ENCODE measurements at places on chromosomes 16 and 17. TPM values are rescaled to one million over a fixed set of nuclear protein-coding genes. Genes with fewer than 3 reads are reported as not detected.
A peak's percentile ranks its signal among the peaks of the same experiment; 100 is the strongest.

TMIGD1 gene
- not detected for total RNA-seq

GRCh38 chr16:716200-716568 is 1.3 kb downstream of the METRN start:
- H3K4me1 ChIP-seq = peaks cover 28% of the 10 kb centered on the region
- no peaks in the 10 kb centered on the region for H3K27me3 ChIP-seq
- peak overlapping the region; percentile 17 for H3K27ac ChIP-seq
- no peak for DNase-seq

DNA sequence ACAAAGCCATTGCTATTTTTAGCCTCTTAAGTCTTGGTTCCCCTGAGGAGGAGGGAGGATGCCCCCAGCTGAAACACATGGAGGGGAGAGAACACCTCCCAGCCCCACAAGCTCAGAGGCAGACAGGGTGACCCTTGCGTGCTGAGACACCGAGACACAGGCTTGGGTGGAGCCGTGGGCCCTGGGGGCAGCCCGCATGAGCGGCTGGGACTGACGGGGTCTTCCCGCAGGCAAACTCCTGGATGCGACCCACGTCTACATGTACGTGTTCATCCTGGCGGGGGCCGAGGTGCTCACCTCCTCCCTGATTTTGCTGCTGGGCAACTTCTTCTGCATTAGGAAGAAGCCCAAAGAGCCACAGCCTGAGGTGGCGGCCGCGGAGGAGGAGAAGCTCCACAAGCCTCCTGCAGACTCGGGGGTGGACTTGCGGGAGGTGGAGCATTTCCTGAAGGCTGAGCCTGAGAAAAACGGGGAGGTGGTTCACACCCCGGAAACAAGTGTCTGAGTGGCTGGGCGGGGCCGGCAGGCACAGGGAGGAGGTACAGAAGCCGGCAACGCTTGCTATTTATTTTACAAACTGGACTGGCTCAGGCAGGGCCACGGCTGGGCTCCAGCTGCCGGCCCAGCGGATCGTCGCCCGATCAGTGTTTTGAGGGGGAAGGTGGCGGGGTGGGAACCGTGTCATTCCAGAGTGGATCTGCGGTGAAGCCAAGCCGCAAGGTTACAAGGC is 9.8 kb downstream of the SLC16A3 start:
- peaks cover 84% of the 10 kb centered on the region for H3K4me1 ChIP-seq
- H3K4me3 ChIP-seq = peak overlapping the region; percentile 44
- peak overlapping the region; percentile 89 for H3K27ac ChIP-seq
- H3K36me3 ChIP-seq = peaks cover 5% of the 10 kb centered on the region
- no peaks in the 10 kb centered on the region for H3K27me3 ChIP-seq
- no peak for DNase-seq

C16orf92 gene
- total RNA-seq = not detected

- no peak overlapping the region for H3K27ac ChIP-seq
- peaks cover 8% of the 10 kb centered on the region for H3K36me3 ChIP-seq
- H3K4me1 ChIP-seq = peaks cover 6% of the 10 kb centered on the region
- H3K27me3 ChIP-seq = no peaks in the 10 kb centered on the region
- no peak overlapping the region for H3K4me3 ChIP-seq
Measured at GRCh38 chr17:78044280-78044835, 84.2 kb downstream of the TMC6 start.

GRCh38 chr17:54426296-54426886 is 474.3 kb upstream of the TOM1L1 start:
- DNase-seq = no peak
- H3K4me1 ChIP-seq = no peaks in the 10 kb centered on the region
- H3K36me3 ChIP-seq = no peaks in the 10 kb centered on the region
- no peak overlapping the region for H3K27ac ChIP-seq

- H3K27me3 ChIP-seq = peaks cover 8% of the 10 kb centered on the region
- peaks cover under 1% of the 10 kb centered on the region for H3K36me3 ChIP-seq
- peak overlapping the region; percentile 96 for H3K27ac ChIP-seq
- H3K4me1 ChIP-seq = peaks cover 36% of the 10 kb centered on the region
Measured at GRCh38 chr17:80454557-80455335, 21.7 kb downstream of the NPTX1 start.

GRCh38 chr16:10862438-10862837 is 14.6 kb upstream of the CIITA start:
- H3K4me1 ChIP-seq = no peaks in the 10 kb centered on the region
- no peaks in the 10 kb centered on the region for H3K36me3 ChIP-seq
- H3K4me3 ChIP-seq = no peak overlapping the region
- DNase-seq = no peak
- no peak overlapping the region for H3K27ac ChIP-seq

- H3K27ac ChIP-seq = no peak overlapping the region
- no peak for DNase-seq
- H3K4me3 ChIP-seq = no peak overlapping the region
- H3K4me1 ChIP-seq = peaks cover 5% of the 10 kb centered on the region
- H3K27me3 ChIP-seq = peaks cover 8% of the 10 kb centered on the region
Measured at GRCh38 chr17:20825539-20825938, 217.3 kb downstream of the USP22 start.

- peak overlapping the region; percentile 99 for H3K27ac ChIP-seq
- H3K4me1 ChIP-seq = peaks cover 40% of the 10 kb centered on the region
- DNase-seq = no peak
- peak overlapping the region; percentile 84 for H3K4me3 ChIP-seq
Measured at GRCh38 chr17:8163978-8164814, 1.4 kb upstream of the VAMP2 start.

DNA sequence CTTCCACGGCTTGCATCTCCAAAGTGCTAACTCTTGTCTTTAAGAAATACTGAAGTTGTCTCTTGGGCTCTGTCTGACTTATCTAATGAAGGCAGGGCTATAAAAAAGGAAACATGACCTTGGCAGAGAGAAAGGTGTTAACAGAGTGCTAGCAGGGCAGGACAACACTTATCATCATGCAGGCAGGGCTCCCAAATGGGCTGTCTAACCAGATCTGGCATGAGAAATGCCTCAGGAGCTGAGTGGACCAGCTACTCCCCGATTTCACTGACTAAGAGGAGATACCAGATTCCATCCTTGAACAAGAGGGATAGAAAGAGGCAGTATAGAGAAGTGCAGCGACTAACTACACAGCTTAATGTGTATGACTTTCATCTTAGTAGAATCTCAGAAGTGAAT is 32.6 kb downstream of the PMP22 start:
- H3K4me1 ChIP-seq = no peaks in the 10 kb centered on the region
- no peak for DNase-seq
- H3K27me3 ChIP-seq = no peaks in the 10 kb centered on the region
- no peak overlapping the region for H3K27ac ChIP-seq
- H3K36me3 ChIP-seq = peaks cover 47% of the 10 kb centered on the region

GRCh38 chr16:88599825-88600538 is 29.8 kb downstream of the ZC3H18 start:
- H3K4me1 ChIP-seq = no peaks in the 10 kb centered on the region
- peaks cover 22% of the 10 kb centered on the region for H3K36me3 ChIP-seq
- no peak overlapping the region for H3K4me3 ChIP-seq
- no peak for DNase-seq

DNA sequence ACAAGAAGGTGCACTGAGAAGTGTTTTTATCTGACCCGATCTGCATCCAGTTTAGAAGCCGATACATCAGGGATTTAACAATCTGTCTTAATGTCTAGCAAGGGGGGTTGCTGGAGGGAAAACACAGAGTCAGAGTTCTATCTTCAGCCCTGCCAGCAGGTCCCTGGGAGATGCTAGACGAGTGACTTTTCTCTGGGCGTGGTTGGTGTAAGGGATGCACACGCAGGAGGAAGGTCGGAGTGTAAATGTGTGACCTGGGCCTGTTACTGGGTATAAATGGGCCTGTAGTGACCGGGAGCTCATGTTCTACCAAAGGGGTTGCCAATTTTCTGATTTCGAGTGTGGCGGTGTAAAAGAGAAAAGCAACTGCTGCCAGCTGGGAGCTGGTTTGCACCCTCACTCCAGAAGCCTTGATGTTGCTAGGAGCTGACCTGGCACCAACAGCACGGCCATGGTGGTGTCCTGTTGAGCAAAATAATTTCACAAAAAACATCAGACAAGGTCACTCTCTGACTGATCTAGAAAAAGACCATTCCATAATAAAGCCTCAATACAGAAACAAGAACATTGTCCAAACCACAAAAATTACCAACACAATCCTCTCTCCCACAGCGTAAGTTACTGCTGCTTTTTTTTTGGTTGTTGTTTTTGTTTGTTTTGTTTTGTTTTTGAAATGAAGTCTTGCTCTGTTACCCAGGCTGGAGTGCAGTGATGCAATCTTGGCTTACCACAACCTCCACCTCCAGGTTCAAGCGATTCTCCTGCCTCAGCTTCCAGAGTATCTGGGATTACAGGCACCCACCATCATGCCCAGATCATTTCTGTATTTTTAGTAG is 1.3 kb upstream of the KCTD13 start:
- H3K4me3 ChIP-seq = peak overlapping the region; percentile 93
- DNase-seq = no peak
- H3K27ac ChIP-seq = peak overlapping the region; percentile 95
- H3K4me1 ChIP-seq = peaks cover 38% of the 10 kb centered on the region
- peaks cover 1% of the 10 kb centered on the region for H3K36me3 ChIP-seq

ABCA3 gene
- total RNA-seq = 16.3 TPM

DNA sequence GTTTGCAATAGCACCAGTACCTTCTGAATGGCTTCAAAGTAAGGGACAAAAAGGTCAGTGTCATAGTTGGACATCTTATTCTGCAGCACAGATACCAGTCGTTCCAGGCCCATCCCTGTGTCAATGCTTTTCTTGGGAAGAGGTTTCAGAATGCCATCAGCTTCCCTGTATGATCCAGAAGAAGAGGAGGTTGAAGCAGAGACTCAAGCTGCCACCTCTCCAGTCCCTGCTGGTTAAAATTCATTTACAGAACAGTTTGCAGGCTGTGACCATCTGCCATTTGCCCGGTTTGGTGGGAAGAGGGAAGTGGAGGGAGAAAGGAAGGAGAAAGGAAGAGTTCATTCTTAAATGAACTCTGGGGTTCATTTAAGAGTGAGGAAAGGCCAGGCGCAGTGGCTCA is 18.4 kb upstream of the EXOSC6 start:
- H3K27me3 ChIP-seq = no peaks in the 10 kb centered on the region
- H3K4me3 ChIP-seq = no peak overlapping the region
- no peaks in the 10 kb centered on the region for H3K4me1 ChIP-seq
- peaks cover 43% of the 10 kb centered on the region for H3K36me3 ChIP-seq

SLC16A6 gene
- 0.15 TPM for total RNA-seq

- peaks cover 34% of the 10 kb centered on the region for H3K4me1 ChIP-seq
- no peaks in the 10 kb centered on the region for H3K27me3 ChIP-seq
- no peaks in the 10 kb centered on the region for H3K36me3 ChIP-seq
- H3K4me3 ChIP-seq = no peak overlapping the region
- DNase-seq = no peak
- H3K27ac ChIP-seq = peak overlapping the region; percentile 27
Measured at GRCh38 chr16:4218202-4218601, 23.7 kb downstream of the SRL start.

ADAMTS18 gene
- total RNA-seq = not detected

ITGAD gene
- not detected for total RNA-seq

CHRNE gene
- total RNA-seq = not detected

GRCh38 chr17:4499431-4500190 is 930 bp downstream of the SPNS2 start:
- no peak for DNase-seq
- H3K27me3 ChIP-seq = peaks cover 37% of the 10 kb centered on the region
- H3K4me1 ChIP-seq = peaks cover 14% of the 10 kb centered on the region
- H3K4me3 ChIP-seq = peak overlapping the region; percentile 68
- no peak overlapping the region for H3K27ac ChIP-seq
- H3K36me3 ChIP-seq = peaks cover 2% of the 10 kb centered on the region

GEMIN4 gene
- total RNA-seq = 12.6 TPM

DNA sequence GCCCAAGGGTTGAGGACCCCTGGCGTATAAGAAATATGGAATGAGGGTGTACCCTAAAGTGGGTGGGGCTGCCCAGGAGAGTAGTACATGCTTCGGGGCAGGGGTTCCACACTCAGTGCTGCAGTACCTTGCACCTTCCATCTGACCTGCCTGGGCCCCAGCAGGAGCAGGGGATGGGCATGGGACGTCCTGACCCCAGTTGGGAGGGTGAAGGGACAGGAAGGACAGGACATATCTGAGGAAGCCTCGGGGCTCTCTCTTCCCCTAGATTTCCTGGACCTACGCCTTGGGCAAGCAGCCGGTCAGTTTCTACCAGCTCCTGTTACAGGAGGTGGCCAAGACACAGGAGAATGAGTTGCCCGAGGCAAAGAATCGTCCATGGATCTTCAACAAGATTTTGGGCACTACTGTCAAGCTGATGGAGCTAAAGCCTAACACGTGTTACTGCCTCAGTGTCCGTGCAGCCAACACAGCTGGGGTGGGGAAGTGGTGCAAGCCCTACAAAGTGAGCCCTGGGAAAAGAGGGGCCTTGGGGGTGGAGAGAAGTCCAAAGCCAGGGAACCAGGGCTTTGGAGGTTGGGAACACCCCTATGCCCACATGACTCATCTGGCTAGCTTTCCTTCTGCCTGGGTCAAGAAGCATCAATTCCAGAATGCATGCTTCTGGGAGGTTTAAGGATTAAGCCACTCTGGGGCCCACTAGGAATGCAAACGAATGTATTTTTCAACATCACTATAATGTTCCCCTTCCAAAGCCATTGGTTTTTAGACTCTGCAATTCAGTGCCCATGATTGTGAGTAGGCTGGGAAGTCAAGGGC is 7.9 kb downstream of the FNDC8 start:
- no peak overlapping the region for H3K4me3 ChIP-seq
- no peak for DNase-seq
- H3K27me3 ChIP-seq = no peaks in the 10 kb centered on the region
- H3K27ac ChIP-seq = no peak overlapping the region

DNA sequence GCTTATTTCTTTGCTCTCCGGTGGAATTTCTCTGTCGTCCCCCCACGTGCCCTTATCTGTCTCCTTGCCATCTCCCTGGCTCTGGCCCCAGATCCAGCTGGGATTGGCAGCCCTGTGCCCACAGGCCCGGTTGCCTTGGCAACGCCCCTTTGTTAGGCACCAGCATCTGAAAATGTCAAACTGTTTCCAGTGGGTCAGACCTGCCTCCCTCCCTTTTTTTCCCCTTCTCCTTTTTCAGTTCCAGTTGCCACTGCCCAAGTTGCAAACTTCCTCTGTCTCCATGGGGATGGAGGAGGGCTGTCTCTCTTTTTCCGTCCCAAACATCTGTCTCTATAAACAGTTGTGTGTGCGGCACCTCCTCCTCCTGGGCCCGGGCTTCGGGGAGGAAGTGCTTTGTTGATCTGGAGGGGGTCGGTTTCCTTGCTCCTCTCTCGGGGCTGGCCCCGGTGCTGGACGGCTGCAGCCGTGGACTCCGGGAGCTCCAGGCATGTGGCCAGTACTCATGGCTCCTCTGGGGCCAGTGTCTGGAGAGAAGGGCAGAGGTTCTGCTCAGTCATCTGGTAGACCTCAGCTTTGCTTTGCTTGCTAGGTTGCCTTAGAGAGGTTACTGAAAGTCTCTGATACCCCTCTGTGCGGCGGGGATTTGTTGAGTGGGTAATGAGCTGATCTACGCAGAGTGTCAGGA is 35.3 kb downstream of the SOCS3 start:
- DNase-seq = no peak
- H3K36me3 ChIP-seq = no peaks in the 10 kb centered on the region
- H3K4me1 ChIP-seq = peaks cover 42% of the 10 kb centered on the region

- DNase-seq = no peak
- no peak overlapping the region for H3K27ac ChIP-seq
- peaks cover 9% of the 10 kb centered on the region for H3K36me3 ChIP-seq
- peaks cover 4% of the 10 kb centered on the region for H3K4me1 ChIP-seq
Measured at GRCh38 chr17:38719289-38719942, 10.7 kb upstream of the CISD3 start.

- peaks cover 25% of the 10 kb centered on the region for H3K4me1 ChIP-seq
- H3K4me3 ChIP-seq = peak overlapping the region; percentile 97
- H3K27ac ChIP-seq = peak overlapping the region; percentile 100
- H3K27me3 ChIP-seq = no peaks in the 10 kb centered on the region
- no peak for DNase-seq
- no peaks in the 10 kb centered on the region for H3K36me3 ChIP-seq
Measured at GRCh38 chr16:27204312-27204915, 1.1 kb downstream of the KDM8 start.

All from chondrocyte (in vitro differentiated cells).